Mammary epithelial cell (primary cell): ENCODE measurements at places on chromosomes 2 and 18. TPM values are rescaled to one million over a fixed set of nuclear protein-coding genes. Genes with fewer than 3 reads are reported as not detected.

Gene TWIST2
- total RNA-seq = 13.7 and 17.6 TPM in 2 replicates

Gene NAT8
- not detected for total RNA-seq

Gene TMEM247
- not detected in 2 replicates for total RNA-seq

Gene CNDP1
- not detected in 2 replicates for total RNA-seq

Gene EVX2
- total RNA-seq = not detected

Gene ACTG2
- 365 TPM for total RNA-seq

Gene GREB1
- total RNA-seq = 2.2 TPM

Gene GLI2
- total RNA-seq = under 0.01 TPM

Gene POTEE
- 0.19 and 0.26 TPM in 2 replicates for total RNA-seq

Gene STAT4
- 4.5 TPM for total RNA-seq

Gene PPM1B
- 19.0 TPM for total RNA-seq

Gene ERCC3
- total RNA-seq = 34.7 TPM

Gene PSMA8
- not detected for total RNA-seq

Gene CYP26B1
- total RNA-seq = 8.0 and 8.6 TPM in 2 replicates

Gene C2orf92
- 1.8 and 2.8 TPM in 2 replicates for total RNA-seq

Gene EMILIN1
- total RNA-seq = 1.5 TPM

Gene C2orf81
- total RNA-seq = 2.5 TPM
